IPS-NIHi11 (cell line): ENCODE measurements at places on chromosomes 11 and 22.

DNA sequence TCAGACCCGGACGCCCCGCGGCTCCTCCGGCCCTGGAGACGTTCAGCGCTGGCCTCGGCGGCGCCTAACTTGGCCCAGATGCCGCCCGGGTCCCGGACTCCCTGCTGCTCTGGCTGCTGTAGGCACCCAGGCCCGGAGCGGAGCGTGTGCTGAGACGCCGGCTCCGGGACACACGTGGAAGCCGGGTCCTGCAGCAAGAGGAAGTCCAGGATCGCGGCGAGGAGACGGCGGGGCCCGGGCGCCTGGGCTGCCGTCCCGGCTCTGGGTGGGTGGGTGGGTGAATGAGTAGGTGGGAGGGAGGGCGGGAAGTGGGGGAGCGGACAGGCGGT is 223 bp downstream of the WT1 start:
- no peak for DNase-seq

DNA sequence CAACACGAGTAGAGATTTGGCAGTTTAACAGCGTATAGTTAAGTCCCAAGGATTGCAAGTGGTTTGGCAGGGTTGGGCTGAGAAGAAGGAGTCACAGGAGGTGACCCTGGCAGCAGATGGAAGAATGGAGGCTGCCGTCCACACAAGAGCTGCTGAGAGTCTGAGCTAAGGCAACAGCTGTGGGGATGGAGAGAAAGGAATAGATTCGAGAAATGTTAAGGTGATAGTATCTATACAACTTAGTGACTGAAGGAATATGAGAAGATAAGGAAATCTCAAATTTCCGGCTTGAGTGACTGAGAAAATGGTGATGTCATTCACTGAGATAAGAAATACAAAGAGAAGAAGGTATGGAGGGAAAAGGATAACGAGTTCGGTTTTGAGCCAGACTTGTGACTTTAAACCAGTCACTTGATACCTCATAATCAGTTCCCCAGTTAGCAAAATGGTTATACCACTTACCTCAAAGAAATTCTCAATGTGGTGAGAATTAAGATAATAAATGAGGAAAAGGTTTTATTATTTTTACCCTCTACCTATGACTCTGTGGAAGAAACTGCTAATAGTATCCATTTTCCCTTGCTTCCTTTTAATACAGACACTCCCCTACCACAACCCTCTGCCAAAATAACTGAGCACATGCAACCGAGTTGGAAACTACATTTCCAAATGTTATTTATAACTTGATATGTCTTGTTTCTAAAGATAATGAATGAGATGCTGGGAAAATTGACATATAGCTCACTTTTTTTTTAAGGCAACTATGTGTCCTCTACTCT is 30.7 kb downstream of the FAM168A start:
- no peak for DNase-seq

- DNase-seq: no peak
Measured at GRCh38 chr22:26573026-26573662, 16.8 kb downstream of the TPST2 start.

GRCh38 chr22:28051787-28052356 is 132.8 kb upstream of the PITPNB start:
- DNase-seq: peak; percentile 67

- DNase-seq: no peak
Measured at GRCh38 chr11:44351898-44352498, 42.1 kb upstream of the ALX4 start.

DNA sequence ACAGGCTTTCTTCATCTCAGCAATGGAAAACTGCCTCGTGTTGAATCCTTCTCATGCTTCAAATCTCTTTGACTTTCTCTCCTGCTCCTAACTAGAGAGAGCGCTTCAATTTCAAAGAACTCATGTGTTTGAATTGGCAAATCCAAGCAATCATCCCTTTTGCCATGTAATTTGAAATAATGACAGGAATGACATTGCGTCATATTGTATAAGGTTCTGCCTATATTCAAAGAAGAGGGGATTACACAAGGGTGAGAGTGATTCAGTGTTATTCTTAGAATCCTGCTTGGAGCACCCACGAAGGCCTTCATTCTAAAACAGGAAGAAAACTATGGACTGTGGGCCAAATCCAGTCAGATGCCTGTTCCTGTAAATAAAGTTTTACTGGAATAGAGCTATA is 720.6 kb downstream of the JRKL start:
- DNase-seq: no peak

DNA sequence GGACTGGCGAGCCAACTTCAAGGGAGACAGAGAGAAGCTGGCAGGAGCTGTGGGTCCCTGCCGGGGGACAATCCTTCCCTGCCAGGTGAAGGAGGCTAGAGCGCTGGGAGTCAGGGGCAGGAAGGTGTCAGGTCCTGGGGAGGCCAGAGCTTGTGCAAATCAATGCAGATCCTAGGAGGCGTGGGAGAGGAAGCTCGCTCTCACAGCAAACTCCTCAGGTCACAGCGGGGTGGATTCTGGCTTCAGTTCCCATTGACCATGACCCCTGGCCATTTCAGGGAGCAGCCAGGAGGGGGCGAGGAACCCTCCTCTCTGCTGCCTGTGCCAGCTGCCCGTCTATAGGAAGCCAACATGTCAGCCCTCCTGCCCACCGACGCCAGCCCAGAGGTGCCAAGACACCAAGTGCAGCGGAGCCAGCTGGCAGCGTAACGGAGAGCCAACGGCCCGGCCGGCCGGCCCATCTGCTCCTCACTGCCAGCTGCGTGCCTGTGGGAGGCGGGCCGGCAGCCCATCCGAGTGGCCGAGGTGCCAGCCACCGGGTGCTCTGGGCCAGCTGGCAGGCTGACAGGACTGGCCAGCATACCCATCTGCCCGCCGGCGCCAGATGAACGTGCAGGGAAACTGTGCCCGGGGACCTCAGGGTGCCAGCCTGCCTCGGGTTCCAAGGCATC is 374.8 kb downstream of the MIAT start:
- peak; percentile 70 for DNase-seq

DNA sequence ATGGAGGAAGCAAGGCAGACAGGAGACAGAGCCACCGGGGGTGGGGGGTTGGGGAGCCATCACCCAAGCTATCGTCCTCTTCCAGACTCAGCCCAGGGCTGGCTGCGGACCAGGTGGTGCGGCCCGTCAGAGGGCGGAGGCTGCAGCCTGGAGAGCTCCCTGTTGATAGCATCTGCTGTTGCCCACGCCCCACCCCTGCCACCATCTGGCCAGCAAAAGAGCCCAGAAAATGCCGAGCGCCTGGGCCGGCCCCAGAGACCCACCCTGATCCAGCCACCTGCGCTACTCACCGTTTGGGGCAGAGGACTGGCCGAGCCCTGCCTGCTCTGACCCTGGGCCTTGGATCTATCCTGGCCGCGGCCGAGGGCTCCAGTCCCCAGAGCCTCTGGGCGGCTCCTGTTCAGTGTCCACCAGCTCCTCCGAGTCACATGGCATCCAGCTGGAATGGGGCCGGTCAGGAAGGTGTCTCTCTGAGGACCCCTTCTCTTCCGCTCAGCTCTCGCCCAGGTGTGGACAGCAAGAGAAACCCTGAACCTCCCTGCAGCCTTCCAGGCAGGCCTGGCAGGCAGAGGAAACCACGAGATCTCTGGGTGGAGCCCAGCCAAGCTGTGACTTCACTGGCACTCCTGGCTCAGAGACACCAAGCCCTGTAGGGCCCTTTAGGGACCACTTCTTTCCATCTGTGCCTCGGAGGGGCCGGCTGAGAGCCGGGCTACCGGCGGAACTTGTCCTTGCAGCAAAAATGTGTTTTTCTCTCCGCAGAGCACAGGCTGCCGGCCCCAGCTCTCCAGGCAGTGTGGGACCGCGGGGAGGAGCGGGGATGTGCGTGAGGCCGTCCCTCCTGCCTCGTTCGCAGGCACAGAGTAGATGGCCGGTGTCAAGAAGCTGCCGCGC is at the start of gene MRGPRE:
TSS of gene MRGPRE (minus strand) at position 567 of the 894 bp plus-strand sequence. CDS start 3,618 bp downstream, outside the sequence.
- no peak for DNase-seq

- no peak for DNase-seq
Measured at GRCh38 chr22:43471606-43472135, 59.9 kb downstream of the MPPED1 start.

GRCh38 chr11:95143106-95143681 is 53.5 kb downstream of the ENDOD1 start:
- DNase-seq: no peak

DNA sequence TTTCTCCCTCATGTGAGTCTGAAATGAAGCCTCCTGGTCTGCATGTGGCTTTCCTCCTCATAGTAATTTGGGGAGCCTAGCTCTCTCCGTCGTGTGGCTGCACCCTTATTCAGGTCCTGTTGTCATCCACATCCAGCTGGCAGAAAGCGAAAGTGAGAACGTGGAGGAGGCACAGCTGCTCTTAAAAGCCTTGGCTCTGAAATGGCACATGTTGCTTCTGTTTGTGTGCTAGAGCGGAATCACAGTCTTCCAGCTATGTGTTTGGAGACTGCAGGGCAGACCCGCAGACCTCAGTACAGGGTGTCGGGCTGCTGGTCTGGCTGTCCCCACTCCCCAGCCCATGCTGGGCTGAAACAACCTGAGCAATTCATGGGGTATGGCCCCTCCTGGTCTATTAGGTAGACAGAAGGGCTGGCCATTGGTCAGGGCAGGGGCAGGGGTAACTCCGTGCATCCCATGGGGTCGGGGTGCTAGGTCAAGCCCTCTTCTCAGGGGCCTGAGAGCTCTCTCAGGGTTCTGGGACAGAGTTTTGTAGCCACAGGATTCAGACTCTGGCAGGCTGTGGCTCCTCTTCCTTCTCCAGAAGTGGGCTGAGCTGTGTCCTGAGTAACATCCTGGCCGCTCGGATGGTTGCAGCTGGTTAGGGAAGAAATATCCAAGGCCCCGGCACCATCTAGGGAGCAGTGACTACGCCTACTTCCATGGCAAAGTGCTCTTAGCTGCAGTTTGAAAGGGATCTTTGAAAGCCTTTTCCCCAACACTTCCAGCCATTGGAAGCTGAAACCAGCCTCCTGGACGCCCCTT is 50.6 kb downstream of the C11orf96 start:
- DNase-seq: no peak
